ENCODE measurements at places on chromosomes 11 and 22. TPM values are rescaled to one million over a fixed set of nuclear protein-coding genes. Genes with fewer than 3 reads are reported as not detected.
A peak's percentile ranks its signal among the peaks of the same experiment; 100 is the strongest.

The CCDC81 gene
- total RNA-seq: 0.66 TPM

The OR51B5 gene
- total RNA-seq: 0.17 TPM

The PRR33 gene
- total RNA-seq: not detected

The TRIM29 gene
- not detected for total RNA-seq

The NLRX1 gene
- 21.3 TPM for total RNA-seq

DNA sequence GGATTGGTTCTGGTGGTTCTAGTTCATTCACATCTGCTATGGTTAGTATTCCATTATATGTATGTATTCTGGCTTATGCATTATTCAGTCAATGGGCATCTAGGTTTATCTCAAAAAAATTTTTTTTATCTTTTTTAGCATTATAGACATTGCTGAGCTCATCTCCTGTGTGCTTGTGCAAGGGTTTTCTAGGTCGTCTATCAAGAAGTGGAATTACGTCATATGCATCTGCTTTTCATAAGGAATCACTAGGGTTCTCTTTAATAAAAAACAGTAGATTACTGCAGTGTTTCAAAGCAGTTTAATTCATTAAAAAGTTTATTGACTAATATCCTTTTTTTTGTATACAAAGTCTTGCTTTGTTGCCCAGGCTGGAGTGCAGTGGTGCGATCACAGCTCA is 21.3 kb downstream of the TBC1D22A start:
- DNase-seq: no peak

The NXPE1 gene
- not detected for total RNA-seq

The POU2AF2 gene
- total RNA-seq: not detected

GRCh38 chr11:11626128-11626527 is 4.3 kb upstream of the GALNT18 start:
- DNase-seq: no peak

- DNase-seq: no peak
These were observed 10.0 kb upstream of the ZNRF3 start for GRCh38 chr22:28873183-28873963.

GRCh38 chr22:30267382-30268302 is 991 bp upstream of the OSM start:
- DNase-seq: no peak

- peak; percentile 98 for DNase-seq
These were observed 122.6 kb downstream of the APOL5 start for GRCh38 chr22:35840302-35840739.

The CD3D gene
- not detected for total RNA-seq

- no peak for DNase-seq
These were observed 8.1 kb downstream of the CLPB start for GRCh38 chr11:72426103-72426757.

DNA sequence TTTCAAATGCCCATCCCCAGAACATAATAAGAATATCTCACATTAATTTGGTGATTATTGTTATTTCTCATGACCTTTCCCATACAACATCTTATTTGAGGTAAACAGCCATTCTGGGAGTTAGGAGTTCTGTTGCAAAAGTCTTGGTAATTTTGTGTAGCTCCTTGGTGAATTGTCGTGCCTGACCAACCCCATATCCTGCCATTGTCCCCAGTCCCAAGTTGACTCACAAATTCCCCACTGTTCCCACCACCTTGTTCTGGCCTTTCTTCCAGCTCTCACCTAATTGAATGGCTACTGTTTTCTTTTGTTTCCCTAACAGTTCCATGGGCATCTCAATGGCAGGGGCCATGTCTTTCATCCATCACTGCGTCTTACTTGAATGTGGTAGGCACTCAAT is 8.0 kb downstream of the MTNR1B start:
- no peak for DNase-seq

DNA sequence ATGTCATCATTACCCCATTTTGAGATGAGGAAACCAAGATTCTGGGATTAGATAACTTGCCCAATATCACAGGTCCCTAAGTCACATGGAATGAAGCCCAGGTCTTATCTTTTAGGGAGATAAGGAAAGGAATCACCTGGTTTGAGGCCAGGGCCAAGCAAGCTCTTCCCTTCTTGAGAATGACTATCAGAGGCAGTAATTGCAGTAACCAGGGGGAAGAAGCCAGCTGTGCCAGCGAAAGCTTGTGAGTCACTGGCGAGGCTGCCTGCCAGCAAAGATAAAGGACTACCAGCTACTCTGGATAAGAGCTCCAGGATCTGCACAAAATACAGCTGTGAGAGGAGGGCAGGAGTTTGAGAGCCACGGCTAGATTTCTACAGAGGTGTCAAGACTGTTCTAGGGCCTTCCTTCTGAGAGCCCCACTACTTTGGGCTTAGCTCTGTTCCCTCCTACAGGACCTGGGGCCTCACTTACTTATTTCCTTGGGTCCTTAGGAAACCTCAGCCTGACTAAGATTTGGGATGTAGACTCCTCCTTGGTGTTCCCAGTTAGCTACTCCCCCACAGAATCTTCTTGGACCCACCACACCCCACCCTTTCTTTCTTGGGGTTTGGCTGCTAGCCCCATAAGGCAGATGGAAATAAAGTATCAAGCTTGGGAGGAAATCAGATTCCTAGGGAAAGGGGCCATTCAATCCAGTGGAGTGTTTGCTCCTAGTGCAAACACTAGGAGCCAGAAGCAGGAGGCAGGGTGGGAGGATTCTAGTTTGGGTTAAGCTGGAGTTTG is 9.7 kb upstream of the CCKBR start:
- peak; percentile 87 for DNase-seq

GRCh38 chr11:105718641-105719040 is 108.8 kb downstream of the GRIA4 start:
- DNase-seq: peak; percentile 47

The BEST1 gene
- 7.7 TPM for total RNA-seq
